ENCODE measurements at places on chromosomes 3 and 15.

- no peak for DNase-seq
Measured at GRCh38 chr15:29726553-29726952, 95.7 kb downstream of the TJP1 start.

DNA sequence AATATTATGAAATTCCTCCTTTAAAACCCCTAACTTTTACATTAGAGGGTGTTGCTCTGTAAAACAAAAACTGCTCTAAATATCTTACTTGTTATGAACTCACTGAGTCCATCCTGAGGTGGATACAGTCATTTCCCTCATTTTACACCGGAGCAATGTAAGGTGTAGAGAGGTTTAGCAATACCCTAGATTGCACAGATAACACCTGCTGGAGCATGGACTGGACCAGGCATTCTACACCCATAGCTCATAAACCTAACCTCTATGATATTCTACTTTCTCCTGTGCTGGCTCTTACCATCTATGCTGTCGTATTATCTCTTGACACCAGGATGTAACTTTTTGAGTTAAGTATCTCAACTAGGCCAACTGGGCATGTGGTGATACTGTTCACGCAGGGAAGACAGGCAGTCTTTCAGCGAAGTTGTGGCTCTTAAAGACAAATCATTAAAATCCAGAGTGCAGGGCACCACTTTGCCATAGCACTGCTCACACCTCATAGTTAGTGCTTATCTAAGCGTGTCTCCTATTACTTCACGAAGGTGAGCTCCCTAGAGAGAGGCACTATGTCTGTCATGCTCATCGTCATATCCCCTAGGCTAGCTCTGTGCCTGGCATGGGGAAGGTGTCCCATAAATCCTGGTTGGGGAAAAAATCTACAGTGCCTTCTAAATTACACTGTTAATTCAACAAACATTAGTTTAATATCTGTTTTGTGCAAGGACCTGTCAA lies 100.1 kb upstream of the SLC2A2 start:
- DNase-seq: no peak

DNA sequence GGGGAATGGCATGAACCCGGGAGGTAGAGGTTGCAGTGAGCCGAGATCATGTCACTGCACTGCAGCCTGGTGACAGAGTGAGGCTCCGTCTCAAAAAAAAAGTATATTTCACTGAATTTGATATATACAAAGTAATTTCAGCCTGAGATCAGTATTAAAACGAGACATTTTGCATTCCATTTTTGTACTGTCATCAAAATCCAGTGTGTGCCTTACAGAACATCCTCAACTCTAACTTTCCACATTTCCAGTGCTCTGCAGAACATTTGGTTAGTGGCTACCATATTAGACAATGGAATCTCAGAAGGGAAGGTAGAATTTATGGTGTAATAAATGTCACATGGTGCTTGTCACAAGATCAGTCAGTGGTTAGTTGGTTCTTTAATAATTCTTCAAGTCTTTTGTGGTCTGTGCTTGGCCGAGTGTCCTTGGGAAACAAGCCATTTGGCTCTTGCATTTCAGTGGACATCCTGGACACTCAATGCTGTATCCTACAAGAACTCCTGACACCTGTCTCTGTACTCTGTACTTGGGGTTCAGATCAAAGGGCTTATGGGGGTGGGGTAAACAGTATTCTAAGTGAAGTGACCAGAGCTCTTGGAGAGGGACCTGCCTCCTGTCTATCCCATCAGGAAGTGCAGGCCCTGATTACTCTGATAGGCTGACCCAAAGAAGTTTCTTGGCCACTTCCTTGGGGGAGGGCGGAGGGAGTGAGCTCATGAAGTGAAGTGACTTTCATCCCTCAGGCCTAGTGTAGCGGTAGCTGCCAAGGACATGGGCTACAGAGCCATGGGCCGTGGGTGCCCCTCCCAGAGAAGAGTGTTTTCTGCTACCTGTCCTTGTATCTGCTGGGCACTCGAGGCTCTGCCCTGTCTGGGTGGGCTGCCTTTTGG lies 3.7 kb downstream of the ACVR2B start:
- DNase-seq: no peak

DNA sequence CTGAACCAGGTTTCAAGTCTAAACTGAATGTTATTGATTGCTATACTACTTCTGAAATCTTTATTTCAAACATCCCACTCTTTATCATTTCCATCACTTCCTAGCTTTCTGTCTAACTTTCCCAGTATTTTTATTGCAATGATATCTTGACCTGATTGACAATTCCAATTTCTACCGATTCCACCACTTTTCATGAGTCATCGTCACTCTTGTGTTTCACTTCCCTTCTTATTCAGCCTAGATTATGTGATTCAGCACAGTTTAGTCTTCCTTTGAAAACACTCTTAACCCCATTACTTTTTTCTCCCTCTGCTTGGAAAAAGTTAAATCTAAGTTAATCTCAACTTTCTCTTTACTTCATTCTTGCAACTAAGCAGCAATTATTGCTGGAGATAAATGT lies 62.6 kb downstream of the SLC7A14 start:
- no peak for DNase-seq

Data from HTR-8/SVneo (cell line).